ENCODE measurements at places on chromosomes 7 and 10.
A peak's percentile ranks its signal among the peaks of the same experiment; 100 is the strongest.

GRCh38 chr7:93756890-93757289 lies 133.7 kb downstream of the TFPI2 start:
- DNase-seq, result no peak

DNA sequence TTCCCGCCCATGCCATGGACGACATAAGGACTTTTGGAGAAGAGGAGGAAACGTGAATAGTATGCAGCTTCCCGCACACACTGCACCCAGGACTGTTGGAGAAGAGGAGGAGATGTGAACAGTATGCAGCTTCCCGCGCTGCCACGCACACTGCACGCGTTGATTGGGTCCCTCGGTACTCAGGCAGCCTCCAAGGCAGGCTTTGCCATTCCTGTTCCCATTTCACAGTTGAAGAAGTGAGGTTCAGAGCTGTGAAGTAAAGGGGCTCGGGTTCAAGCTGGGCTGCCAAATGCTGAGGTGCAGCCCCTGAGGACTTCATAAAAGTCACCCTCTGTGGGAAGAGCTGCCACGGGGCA lies 147.9 kb upstream of the FAM20C start:
- DNase-seq, result no peak

DNA sequence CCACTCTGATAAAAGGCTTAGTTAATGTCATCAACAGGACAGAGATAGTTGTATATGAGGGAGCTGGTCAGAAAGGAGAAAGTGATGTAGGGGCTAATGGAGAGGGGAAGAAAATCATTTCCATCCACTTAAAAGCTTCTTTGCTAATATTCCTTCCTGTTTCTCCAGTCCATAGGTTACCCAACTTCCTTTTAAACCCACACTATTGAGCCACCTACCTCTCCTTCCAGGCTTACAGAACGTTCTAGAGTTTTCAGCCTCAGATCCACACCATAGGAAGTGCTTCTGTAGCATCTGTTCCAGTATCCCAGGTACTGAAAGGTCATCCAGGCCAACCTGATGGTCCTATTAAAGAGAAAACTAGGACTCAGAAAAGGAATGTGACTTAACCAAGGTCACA lies 28.2 kb downstream of the STRIP2 start:
- no peak for DNase-seq

DNA sequence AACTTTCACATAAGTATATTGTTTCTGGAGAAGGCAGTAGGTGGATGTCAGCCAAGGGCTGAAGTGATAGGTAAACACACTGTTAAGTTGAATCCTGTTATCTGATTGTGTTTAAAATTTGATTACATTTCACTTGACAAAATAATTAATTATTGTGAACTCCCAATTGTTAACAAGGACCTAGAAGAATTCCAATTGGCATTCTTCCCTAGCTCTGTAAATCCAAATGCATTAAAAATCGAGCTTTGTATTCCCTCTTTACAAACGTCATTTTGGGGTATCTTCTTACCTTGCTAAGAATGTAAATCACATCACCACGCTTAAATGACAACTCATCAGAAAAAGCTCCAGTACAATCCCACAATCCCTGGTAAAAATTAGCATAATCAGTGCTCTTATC lies 179.9 kb downstream of the SKAP2 start:
- DNase-seq, result no peak

GRCh38 chr10:77031531-77032187 lies 605.9 kb downstream of the KCNMA1 start:
- no peak for DNase-seq

DNA sequence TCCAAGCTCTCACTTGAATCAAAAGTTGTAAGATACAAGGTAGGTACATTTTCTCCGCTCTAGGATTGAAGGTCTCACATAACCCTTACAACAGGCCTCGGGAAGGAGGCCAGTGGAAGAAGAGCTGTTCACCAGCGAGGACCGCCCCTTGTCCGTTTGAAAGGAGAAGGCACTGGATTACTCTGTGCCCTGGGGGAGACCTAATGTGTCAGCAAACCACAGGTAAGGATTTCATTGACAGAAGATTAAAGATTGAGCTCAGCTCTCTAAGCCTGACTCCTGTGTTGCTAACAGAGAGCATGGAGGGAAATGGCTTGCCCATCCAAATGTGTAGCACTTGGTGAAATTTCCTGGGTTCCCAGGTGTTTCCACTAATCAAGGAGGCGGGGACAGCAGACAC lies 81.2 kb downstream of the SLC16A9 start:
- DNase-seq, result no peak

DNA sequence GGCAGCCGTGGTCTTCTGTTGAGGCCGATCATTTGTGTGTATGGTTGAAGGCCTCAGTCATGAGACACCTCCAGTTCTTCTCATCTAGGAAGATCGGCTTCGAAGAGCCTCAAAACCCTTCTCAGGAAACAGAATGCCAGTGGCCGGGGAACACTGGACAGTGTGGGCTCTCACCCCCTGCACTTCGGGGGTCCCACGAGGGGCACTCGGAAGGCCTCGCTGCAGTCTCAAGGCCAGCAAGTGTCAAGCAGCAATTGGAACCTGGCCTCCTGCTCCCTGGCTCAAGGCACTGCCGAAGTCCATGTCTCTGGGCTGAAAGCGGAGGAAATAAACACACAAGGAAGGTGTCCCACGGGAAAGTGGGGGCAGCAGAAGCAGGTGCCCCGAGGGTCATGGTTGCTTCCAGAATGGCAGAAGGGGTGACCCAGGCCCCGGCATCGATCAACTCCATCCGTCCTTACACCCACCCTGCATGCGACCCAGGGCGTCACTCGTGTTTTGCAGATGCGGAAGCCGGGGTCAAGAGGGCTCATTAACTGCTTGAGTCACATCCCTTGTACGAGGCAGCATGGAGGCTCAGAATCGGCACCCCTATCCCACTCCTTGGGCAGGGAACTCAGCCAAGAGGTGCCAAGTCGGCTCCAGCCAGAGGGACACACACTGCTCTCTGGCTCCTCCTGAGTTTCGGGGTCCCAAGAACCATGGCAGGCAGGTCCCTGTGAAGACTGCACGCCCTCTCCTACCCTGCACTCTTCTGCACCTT lies 231.3 kb upstream of the SHH start:
- DNase-seq, result no peak

DNA sequence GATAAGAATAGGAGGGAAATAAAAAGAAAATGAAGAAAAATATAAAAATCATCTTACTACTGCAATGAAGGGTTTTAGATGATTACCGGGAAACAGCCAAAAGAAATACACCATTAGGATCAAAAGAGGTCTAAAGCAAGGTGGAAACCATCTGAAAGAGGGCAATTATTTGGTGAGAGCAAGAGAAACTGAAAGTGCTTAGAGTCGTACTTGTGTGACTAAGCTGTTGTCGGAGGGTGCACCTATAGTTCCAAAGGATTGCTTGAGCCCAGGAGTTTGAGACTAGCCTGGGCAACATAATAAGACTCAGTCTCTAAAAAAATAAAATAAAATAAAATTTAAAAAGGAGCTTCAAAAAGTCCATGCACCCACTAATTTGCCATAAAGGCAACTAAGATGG lies 169.5 kb downstream of the DKK1 start:
- DNase-seq, result peak; percentile 35

DNA sequence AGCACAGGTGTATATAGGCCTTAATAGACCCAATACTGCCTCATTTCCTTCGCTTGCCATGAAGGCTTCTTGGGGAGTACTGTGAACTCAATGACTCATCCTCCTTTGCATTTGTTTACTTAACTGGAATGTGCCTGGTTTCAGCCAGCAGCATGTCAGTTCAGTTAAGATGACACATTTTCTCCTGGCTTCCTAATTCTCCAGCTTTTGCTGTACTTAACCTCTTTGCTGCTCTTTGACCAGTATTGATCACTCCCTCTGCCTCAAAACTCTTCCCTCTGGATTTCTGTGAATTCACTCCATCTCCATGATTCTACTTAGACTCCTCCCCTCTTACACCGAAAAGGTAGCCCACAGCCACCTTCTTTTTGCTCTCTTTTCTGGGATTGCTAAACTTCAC lies 135.7 kb downstream of the MAGI2 start:
- DNase-seq, result no peak

GRCh38 chr10:15764892-15765454 lies 45.3 kb upstream of the ITGA8 start:
- no peak for DNase-seq

- no peak for DNase-seq
Observed at GRCh38 chr7:157401567-157402387, 65.0 kb downstream of the DNAJB6 start.

DNA sequence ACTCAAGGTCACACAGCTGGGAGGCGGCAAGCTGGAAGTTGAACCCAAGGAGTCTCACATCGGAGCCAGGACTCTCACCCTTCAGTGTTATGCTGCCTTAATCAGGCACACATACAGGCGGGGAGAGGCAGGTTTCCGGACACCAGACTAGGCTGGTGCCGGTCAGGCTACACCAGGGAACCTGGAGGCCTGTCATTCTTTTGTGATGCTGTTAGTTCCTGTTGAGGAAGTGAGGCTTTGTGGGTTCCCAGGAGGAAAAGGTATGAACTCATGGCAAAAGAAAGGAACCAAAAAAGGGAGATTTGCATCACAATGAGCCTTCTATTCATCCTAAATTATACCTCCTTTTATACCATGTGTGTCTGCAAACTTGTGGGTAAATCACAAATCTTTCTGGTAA lies 103.8 kb downstream of the TCF7L2 start:
- no peak for DNase-seq

- DNase-seq, result no peak
Observed at GRCh38 chr7:33710608-33711007, 194.7 kb upstream of the BMPER start.

GRCh38 chr7:55533050-55533728 lies 39.1 kb downstream of the VOPP1 start:
- peak; percentile 93 for DNase-seq

- DNase-seq, result no peak
Observed at GRCh38 chr10:49347342-49347741, 48.4 kb downstream of the C10orf71 start.

DNA sequence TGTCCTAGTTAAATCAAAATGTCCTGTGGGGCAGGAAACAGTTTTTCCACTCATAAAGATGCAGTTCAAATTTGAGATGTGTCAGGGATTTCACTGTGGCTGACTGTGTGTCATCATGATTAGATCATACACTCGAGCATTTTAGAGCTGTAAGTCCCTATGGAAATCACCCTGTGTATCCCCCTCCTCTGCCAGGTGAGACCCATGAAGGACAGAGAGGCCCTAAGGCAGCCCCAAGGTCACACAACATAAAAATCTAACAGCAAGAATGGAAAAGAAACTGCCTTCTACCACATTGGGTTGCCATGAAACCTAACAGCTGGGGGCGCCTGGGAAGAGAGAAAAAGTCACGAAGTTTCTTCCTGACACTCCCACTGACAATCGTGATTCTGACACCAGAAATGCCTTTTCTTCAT lies 135.8 kb downstream of the KCNMA1 start:
- no peak for DNase-seq

DNA sequence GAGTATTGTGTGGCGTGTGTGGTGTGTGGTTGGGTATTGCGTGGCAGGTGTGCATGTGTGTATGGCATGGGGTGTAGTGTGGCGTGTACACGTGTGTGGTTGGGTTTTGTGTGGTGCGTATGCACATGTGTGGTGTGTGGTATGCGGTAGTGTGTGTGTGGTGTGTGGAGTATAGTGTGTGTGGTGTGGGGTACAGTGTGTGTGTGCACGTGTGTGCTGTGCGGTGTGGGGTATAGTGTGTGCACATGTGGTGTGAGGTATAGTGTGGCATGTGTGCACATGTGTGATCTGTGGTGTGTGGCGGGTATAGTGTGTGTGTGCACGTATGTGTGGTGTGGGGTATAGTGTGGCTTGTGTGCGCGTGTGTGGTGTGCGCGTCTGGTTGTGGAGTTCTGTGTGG lies 20.9 kb upstream of the UTF1 start:
- no peak for DNase-seq

DNA sequence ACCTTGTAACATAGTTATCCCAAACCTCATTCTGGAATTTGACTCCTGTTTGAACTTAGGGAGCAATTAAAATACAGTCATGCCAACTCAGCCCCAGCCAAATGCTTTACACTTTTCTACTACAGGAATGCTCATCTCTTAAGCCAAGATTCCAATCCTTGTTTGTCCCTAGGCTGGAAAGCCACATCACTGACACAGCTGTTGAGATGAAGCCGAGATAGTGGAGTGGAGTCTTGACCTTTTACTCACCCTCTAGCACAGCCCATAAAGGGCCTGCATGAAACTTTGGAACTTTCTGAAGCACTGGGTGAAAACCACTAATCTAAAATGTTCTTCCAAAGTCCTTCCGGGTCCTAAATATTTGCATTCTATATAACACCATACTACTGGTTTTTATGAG lies 247.3 kb downstream of the ETV1 start:
- no peak for DNase-seq

DNA sequence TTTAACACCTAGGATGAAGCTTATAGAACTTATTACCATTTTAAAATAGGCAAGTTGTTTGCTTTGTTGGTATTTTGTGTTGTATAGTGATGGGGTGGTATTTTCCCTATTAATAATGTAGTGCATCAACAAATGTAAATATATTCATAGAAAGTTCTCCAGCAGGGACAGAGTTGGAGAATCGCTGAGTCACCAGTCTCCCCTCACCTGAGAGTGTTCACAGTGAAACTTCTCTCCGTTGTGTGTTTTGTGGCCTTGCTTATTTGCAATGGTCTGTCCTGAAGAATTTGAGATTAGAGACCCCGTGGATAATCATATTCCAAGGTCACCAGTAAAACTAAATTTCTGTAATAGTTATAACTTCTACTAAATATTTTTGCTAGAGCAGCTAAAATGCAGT lies 51.0 kb downstream of the HDAC9 start:
- peak; percentile 40 for DNase-seq

GRCh38 chr7:85600395-85600794 lies 413.5 kb upstream of the SEMA3D start:
- no peak for DNase-seq

DNA sequence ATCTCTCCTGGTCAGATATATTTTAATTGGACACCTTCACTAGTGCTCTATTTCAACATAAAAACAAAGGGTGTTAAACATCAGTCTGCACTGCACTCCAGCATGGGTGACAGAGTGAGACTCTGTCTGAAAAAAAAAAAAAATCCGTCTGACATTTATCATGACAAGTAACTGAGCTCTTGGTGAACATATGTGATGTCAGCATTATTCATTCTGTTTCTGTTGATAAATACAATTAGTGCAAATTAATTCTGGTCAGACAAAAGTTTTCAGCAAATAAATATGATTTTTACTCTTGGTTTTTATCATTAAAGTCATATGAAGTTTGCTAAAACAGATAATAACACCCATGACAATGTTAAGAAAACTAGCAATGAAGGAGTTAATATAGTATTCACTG lies 692.8 kb upstream of the GRM3 start:
- DNase-seq, result no peak

DNA sequence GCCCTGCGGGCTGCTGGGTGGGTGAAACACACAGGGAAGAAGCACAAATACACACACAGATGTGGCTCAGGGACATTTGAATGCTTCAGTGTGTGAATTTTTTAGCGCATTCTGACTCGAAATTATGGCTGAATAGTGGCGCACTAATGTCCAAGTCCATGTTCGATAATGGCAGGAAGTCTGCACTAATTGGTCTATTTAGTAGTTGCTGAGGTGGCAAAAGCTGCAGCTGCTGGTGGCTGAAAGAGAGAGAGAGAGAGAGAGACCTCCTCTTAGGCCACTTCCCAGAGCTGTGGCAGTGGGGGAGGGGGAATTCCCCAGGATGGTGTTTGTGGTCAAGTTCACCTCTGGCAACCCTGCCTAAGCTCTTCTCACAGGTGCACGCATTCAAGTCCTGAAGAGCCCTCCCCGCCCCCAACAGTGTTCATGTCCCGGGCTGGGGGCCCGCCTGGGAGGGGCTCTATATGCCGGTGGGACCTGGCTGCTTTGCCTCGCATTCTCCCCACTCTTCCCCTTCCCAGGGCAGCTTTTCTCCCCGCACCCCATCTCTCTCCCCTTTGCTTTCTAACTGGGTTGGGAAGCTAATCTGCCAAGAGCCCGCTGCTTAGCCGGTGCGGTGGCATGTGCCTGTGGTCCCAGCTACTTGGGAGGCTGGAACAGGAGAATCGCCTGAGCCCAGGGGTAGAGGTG lies 6.0 kb upstream of the MNX1 start:
- DNase-seq, result peak; percentile 99

Data from RPMI8226 (cell line).